ENCODE measurements at places on chromosomes 1 and 21.

DNA sequence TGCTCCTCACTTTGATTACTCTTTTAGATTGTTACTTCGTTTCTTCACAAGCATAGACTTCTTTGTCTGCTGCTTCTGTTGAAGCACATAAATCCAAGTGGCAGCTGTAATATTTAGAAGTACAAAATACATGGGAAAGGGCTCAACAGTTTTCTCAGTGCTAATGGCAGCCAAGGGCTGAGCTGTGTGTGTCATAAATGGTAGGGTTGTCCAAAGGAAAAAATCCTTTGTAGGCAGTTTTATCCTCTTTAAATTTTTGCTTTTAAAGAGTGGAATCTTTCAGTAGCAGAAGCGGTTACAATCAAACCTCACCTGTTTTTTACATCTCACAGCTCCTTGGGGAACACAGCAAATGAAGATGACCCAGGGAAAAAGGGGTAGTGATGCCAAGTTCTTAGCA lies 650.8 kb downstream of the PLPP3 start:
- no peak for DNase-seq

DNA sequence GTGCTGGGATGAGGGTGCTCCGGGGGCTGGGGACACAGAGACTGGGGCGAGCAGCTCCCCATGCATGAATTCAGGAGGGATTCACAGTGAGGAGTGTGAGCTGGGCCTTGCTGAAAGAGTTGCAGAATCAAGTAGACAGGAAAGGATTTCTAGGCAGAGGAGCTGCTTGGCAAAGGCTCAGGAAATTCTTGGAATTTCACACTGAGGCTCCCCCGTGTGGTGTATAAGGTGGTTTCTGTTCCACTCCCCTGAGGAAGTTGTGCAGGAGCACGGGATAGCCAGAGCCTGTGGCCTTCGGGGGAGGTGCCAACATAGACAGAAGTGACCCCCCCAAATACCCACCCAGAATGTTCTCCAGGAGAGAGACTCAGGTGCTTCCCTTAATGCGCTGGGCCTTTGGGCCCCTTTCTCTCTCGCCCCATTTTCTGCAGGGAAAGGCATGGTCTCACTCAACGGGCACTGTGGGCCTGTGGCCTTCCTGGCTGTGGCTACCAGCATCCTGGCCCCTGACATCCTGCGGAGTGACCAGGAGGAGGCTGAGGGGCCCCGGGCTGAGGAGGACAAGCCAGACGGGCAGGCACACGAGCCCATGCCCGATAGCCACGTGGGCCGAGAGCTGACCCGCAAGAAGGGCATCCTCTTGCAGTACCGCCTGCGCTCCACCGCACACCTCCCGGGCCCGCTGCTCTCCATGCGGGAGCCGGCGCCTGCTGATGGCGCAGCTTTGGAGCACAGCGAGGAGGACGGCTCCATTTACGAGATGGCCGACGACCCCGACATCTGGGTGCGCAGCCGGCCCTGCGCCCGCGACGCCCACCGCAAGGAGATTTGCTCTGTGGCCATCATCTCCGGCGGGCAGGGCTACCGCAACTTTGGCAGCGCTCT lies 58.5 kb upstream of the ACTL8 start:
- peak; percentile 80 for DNase-seq

- DNase-seq: peak; percentile 92
These were observed 155.4 kb upstream of the DUSP10 start for GRCh38 chr1:221897321-221897721.

- DNase-seq: no peak
These were observed 84.3 kb downstream of the WDR64 start for GRCh38 chr1:241736387-241736786.

GRCh38 chr1:156898161-156898566 lies 4.6 kb downstream of the PEAR1 start:
- DNase-seq: peak; percentile 54

GRCh38 chr1:117260761-117261423 lies 50.2 kb upstream of the VTCN1 start:
- no peak for DNase-seq

DNA sequence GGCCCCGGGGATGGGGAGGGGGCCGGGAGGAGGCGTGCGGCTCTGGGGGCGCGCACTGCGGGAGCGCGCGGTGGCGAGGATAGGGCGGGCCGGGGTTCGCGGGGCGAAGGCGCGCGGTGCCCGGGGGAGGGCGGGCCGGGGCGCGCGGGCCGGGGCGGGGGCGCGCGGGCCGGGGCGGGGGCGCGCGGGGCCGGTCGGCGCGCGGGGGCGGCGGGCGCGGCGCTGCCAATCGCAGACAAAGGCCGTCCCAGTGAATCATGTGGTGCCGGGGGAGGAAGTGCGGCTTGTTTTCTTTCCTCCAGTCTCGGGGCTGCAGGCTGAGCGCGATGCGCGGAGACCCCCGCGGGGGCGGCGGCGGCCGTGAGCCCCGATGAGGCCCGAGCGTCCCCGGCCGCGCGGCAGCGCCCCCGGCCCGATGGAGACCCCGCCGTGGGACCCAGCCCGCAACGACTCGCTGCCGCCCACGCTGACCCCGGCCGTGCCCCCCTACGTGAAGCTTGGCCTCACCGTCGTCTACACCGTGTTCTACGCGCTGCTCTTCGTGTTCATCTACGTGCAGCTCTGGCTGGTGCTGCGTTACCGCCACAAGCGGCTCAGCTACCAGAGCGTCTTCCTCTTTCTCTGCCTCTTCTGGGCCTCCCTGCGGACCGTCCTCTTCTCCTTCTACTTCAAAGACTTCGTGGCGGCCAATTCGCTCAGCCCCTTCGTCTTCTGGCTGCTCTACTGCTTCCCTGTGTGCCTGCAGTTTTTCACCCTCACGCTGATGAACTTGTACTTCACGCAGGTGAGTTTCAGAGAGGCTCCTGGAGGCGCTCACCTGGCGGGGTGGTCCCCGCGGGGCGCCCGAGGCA lies at the start of gene GPR137B:
TSS of gene GPR137B (plus strand) at position 287 of the 851 bp plus-strand sequence. CDS start at position 371, 84 bp downstream.
- DNase-seq: peak; percentile 55

DNA sequence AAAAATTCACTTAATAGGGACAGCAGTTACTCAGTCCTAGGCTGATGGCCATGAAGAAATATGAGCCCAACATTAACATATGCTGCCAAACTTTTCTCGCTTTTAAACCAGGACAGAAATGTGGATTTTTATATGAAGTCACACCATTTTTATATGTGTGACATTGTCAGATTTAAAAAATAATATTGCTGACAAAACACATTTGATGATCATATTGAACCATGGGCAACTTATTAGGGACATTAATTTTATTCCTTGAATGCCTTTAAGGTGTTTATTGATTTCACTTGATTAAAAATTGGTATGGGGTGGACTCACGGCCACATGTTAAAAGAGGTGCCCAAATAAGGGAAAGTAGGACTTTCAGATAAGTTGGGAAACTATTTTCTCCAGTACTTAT lies 58.6 kb downstream of the RPRD2 start:
- no peak for DNase-seq

- DNase-seq: no peak
These were observed 4.3 kb downstream of the RUSC1 start for GRCh38 chr1:155324717-155325602.

GRCh38 chr21:43311301-43311817 lies 115.6 kb downstream of the SIK1 start:
- no peak for DNase-seq

DNA sequence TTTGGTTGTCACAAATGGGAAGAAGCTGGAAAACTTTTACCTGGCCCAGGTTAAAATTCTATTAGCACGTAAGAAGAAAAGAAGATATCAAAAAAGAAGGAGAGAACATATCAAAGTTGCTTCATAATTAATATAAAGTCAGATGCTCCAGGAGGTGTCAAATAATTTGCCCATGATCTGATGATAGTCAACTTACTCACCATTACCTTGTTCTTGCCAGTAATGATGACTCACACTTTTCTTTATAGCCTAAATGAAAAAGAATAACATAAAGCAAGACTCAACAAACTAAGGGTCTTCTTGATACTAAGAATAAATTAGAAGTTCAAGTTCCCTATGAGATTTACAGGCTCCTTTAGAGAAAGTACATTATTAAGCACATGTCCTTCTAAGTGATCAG lies 580.4 kb downstream of the TTLL7 start:
- no peak for DNase-seq
